NCI-H1436 treated with DMSO at 0.1 percent for 48 hours (cell line): ENCODE measurements at places on chromosomes 4 and X.

DNA sequence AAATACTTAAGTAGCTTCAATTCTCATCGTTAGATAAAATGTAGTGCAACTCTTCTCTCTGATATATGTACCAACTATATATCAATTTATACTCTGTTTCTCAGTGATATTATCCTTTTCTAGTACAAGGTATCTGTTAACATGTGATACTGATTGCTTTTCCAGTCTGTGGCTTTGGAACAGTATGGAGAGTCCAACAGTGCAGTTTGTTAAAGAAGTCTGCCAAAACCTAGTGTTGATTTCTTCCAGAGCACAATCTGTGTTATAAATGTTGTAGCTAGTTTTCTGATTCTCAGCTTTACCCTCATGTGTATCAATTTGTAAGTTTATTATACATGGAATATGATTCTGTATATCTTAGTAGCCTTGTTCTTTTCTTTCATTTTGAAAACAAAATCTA lies 465.0 kb downstream of the IL15 start:
- DNase-seq, result no peak

GRCh38 chrX:136048446-136048845 lies 63.2 kb downstream of the SLC9A6 start:
- no peak for DNase-seq

GRCh38 chr4:32775049-32775448 lies 2054.9 kb downstream of the PCDH7 start:
- no peak for DNase-seq

- DNase-seq, result no peak
These were observed 138.9 kb downstream of the SMIM20 start for GRCh38 chr4:26052663-26053541.

- no peak for DNase-seq
These were observed 459.7 kb upstream of the TRAM1L1 start for GRCh38 chr4:117545039-117545438.

GRCh38 chr4:84965553-84966381 lies 723 bp downstream of the WDFY3 start:
- DNase-seq, result no peak

GRCh38 chr4:24775032-24775605 lies 20.3 kb upstream of the SOD3 start:
- no peak for DNase-seq

GRCh38 chr4:10965196-10965595 lies 280.6 kb upstream of the CLNK start:
- DNase-seq, result no peak

DNA sequence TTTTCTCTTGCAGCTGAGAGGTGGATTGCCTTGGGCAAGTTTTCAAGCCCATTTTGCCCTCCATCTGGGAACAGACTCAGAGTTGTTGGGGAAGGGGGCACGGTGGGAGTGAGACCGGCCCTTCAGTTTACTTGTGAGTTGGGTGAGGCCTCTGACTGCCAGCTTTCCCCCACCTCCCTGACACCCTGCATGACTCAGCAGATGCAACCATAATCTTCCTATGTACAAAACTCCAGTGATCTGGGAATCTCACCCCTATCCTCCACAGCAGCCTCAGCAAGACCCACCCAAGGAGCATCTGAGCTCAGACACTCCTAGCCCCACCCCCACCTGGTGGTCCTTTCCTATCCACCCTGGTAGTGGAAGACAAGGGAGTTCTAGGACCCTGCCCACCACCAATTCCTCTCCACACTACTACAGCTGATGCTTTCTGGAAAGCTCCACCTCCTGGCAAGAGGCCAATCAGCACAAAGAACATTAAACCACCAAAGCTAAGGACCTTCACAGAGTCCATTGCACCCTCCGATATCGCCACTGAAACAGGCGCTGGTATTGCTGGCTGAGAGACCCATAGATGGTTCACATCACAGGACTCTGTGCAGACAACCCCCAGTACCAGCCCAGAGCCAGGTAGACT lies 99.4 kb upstream of the STK26 start:
- DNase-seq, result no peak

DNA sequence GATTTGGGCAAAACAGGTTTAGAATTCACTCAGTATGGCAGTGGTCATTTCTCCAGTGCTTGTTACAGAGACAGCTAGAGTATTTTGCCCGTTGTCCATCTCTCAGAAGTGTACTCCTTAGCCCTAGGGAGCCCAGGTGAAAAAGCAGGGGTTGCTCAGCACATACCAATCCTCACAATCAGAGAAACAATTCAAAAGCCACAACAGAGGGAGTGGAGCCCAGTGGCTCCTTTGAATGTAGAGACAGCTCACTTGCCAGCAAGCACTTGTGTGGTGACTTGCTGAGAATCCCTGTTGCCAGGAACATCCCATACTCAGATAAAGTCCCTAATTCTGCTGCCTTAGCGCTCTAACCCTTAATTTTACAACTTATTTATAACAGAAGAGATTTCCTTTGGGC lies 1488.3 kb downstream of the RPA4 start:
- DNase-seq, result no peak

DNA sequence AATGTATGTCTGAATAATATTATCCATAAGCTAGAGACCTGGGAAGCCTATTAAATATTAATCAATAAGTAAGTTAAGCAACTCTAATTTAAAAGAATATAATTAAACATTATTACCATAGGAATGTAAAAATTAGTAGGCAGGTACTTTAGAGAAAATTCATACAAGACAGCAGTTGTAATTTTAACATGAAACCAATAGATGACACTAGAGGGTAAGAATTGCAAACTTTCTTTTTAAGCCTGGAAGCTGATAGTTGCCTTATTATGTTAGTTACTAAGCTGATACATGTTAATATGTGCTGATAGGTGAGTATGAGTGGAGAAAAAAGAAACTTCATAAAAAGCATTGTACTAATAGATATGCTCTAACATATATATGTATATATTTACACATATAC lies 1157.4 kb downstream of the FAM133A start:
- no peak for DNase-seq
